ENCODE measurements at places on chromosomes 4 and X. TPM values are rescaled to one million over a fixed set of nuclear protein-coding genes. Genes with fewer than 3 reads are reported as not detected.

GRCh38 chr4:92968556-92968955 lies 664.8 kb downstream of the GRID2 start:
- DNase-seq, result no peak

DNA sequence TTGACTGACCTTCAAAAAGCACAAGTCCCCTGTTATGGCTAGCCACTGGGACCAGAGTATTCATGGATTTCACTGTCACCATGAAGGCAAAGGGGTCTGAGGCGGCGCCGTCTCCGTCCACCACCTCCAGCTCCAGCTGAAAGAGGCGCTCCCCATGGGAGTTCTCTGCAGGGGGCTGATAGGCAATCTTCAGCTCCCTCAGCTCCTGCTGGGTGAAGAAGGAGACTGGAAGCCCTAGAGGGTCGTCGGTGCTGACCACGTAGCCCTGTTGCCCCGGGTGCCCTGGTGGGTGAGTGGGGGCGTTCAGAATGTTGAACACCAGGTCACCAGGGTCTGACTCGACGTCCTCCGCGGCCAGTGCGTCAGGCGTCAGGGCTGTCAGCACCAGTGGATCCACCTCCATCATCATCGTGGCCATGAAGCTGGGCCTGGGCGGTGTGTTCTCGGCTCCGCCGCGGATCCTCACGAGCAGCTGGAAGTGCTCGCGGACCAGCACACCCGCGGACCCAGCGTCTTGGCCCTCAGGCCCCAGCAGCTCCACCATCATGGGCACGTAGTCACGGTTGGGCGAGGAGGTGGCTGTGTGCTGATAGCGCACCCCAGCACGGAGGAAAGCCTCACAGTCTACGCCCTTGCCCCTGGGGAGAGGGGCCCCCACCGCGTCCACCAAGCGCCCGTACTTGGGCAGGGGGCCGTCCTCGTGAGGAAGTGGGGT lies 987 bp downstream of the FREM3 start:
- DNase-seq, result no peak

DNA sequence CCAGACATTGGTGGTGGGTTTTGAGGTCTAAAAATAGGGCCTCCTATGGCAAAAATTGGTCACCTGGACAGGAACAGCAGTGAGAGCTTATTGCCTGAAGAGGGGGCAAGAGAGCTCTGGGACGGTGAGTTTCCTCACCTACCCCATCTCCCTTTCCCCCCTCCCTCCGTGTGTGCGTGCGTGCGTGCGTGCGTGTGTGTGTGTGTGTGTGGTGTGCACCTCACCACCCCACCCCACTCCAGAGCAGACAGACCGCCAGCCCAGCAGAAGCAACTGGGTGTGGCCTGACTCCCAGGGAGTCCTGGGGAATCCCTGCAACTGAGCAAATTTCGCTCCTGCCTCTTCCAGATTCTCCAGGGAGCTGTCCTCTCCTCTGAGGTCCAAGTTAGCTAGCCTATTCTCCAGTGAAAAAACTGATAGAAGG lies 44.7 kb downstream of the PRPS1 start:
- DNase-seq, result no peak

GRCh38 chrX:47179928-47180255 lies 13.7 kb upstream of the UBA1 start:
- DNase-seq, result no peak

GRCh38 chr4:181181331-181181730 lies 1061.9 kb upstream of the TENM3 start:
- DNase-seq, result no peak

The SPIN2A gene
- polyA plus RNA-seq, result 3.7 TPM

The NXF2 gene
- polyA plus RNA-seq, result 0.34 TPM

The CSAG2 gene
- not detected for polyA plus RNA-seq
